ENCODE measurements at places on chromosomes 3 and 15. TPM values are rescaled to one million over a fixed set of nuclear protein-coding genes. Genes with fewer than 3 reads are reported as not detected.

Gene CLDN18
- polyA plus RNA-seq = not detected

Gene FAM107A
- polyA plus RNA-seq = 0.02 TPM

Gene ACAD9
- 31.0 TPM for polyA plus RNA-seq

Gene NANOGP8
- polyA plus RNA-seq = 0.15 TPM

Gene CYP1A1
- 0.04 TPM for polyA plus RNA-seq

Gene VIPR1
- polyA plus RNA-seq = not detected

Gene ITPKA
- 1.5 TPM for polyA plus RNA-seq

Gene AQR
- 25.2 TPM for polyA plus RNA-seq
